ELR (cell line): ENCODE measurements at places on chromosomes 16 and 17.

DNA sequence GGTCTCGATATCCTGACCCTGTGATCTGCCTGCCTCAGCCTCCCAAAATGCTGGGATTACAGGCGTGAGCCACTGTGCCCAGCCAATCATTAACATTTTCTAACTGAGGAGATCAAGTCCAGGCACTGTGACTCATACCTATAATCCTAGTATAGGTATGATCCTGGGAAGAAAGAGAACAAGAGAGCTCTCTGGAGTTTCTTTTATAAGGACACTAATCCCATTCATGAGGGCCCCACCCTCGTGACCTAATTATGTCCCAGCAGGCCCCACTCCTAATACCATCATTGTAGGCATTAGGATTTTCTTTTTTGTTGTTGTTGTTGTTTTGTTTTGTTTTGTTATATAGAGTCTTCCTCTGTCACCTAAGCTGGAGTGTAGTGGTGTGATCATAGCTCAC, 80.4 kb downstream of the CACNG3 start:
- DNase-seq: no peak

GRCh38 chr16:87465306-87465705, 27.5 kb downstream of the ZCCHC14 start:
- DNase-seq: peak; percentile 87

DNA sequence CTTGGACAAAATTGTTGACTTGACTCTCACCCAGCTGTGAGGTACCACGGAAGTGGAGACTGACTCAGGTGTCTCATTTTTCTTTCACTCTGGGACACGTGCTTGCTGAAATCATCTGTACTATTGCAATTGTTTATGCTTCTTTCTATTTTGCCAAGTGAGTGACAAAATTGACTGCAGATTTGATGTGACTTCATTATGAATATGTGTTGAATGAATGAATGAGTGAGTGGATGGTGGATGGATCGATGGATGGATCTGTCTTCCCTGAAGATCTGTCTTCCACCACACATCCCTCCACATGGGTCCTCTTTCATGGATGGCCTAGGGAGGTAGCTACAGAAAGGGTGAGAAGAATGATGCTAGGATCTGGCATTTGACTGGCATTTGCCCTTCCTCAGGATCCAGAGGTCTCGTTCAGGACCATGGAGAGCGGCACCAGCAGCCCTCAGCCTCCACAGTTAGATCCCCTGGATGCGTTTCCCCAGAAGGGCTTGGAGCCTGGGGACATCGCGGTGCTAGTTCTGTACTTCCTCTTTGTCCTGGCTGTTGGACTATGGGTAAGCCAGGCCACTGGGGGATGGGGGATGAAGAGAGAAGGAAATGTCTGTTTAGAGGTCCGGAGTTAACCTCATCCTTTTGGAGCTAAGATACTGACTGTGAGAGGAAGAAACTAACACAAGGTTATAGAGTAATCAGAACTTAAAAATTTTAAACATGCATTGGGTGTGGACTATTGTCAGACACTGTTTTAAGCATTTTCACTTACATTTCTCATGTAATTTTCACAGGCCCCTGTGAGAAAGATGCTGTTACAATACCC, 12.7 kb downstream of the SLC5A11 start:
- peak; percentile 72 for DNase-seq

DNA sequence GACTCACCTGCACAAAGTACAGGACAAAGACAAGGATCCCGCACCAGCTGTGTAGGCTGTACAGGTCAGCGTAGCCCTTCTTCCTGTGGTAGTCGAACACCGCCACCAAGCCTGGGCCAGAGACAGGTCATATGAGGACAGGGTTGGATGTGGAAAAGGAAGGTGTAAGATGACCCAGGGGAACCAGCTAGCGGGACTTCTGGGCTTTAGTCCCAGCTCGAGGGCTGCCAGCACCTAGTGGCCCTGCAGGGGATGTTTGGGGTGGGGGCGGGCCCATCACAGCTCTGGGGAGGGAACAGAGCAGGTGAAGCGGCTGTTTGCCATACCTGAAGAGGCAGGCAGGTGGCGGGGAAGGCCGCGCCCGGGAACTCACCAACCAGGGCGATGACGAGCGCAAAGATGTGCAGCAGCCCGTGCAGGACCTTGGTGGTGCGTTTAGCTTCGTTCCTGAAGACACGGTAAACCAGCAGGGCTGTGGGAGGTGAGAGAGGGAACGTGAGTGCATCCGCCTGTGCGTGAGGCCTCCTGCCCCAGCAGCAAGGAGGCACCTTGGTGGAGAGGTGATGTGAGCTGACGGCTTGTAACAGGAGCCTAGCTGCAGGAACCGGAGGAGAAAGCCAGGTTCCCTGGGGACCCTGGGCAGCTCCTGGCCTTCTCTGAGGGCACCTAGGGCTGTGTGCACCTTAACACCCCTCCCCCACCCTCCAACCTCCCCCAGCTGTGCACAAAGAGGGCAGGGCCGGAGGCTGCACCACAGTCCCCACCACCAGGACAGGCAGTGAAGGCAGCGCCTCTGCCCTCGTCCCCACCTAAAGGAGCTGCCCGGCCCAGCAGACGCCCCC, 10.2 kb downstream of the CYB561 start:
- no peak for DNase-seq

DNA sequence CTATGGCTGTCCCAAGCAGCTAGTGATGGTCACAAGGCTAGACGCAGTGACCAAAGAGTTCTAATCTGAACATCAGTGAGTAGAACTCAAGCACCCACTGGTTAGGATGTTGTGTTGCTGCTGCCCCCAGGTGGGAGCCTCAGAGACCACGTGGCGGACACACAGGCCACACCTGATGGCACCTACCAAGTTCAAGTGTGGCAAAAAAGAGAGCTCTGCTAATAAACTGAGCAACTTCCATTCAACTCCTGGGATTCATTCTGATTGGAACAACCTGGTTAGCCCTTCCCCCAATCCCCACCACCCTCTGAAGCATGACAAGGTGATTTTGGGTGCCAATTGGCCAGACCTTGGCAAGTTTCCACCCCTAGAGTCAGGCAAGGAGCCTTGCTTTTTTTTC, 3.5 kb upstream of the LCMT1 start:
- peak; percentile 15 for DNase-seq

DNA sequence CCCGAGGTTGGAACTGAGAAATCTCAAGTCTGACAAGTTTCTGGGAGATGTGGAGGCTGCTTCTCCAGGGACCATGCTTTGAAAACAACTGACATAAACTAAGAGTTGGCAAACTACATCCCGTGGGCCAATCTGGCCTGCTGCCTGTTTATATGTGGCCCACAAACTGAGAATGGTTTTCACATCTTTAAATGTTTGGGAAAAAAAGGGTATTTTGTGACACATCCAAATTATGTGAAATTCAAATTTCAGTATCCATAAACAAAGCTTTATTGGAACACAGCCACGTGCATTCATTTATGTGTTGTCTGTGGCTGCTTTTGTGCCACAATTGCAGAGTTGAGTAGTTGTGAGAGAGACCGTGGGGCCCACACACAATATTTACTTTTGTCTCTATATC, 163.8 kb upstream of the PIRT start:
- no peak for DNase-seq

GRCh38 chr17:40373324-40373723, 8.8 kb upstream of the GJD3 start:
- DNase-seq: peak; percentile 60
